ENCODE measurements at places on chromosomes 12 and 14.

GRCh38 chr12:52872644-52873389 is 24.0 kb upstream of the KRT78 start:
- DNase-seq, result no peak

- DNase-seq, result no peak
Observed at GRCh38 chr12:126949558-126949957, 1317.4 kb upstream of the TMEM132C start.

DNA sequence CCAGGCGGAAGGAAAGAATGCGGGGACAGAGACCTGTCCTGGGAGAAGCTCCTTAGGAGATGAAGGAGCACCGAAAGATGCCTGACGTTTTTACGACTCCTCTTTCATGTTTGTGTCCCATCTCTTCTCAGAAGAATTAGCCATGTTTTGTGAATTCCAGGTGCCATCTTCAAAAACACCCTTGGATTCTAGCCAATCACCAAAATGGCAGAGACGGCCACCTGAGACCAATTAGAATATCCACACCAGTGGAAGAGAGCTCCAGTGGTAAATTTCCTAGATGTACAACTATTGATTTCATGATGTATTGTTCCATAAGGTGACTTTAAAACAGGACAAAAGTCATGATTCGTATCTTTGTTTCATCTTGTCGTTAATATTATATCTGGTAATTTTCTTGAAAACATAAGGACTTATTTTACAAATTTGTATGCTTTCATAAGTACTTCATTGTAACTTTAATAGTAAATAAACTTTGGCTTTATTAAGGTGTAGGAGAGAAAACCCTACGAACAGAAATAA is 62.3 kb upstream of the NUDT4 start:
- no peak for DNase-seq

DNA sequence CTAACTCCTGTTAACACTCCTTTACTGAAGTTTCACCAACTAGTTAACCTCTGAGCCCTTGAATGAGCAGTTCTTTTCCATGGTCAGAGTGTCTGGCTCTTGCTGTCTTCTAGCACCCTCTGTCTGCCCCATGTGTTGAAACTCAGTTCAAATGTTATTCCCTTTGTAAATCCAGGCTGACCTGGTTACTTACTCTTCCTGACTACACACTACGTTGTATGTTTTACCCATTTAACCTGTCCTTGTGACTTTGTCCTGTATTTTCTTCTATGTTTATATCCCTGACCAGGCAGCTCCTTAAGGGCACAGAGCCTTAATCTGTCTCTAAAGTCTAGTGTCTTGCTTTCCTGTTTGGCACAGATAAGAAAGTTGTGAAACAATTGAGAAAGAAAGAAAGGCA is 389.0 kb upstream of the RPL10L start:
- DNase-seq, result no peak

- DNase-seq, result no peak
Observed at GRCh38 chr14:72787841-72788240, 106.1 kb downstream of the DPF3 start.

- DNase-seq, result no peak
Observed at GRCh38 chr14:99119554-99120525, 152.2 kb downstream of the BCL11B start.

- DNase-seq, result no peak
Observed at GRCh38 chr12:123149501-123150274, 1.2 kb downstream of the PITPNM2 start.

DNA sequence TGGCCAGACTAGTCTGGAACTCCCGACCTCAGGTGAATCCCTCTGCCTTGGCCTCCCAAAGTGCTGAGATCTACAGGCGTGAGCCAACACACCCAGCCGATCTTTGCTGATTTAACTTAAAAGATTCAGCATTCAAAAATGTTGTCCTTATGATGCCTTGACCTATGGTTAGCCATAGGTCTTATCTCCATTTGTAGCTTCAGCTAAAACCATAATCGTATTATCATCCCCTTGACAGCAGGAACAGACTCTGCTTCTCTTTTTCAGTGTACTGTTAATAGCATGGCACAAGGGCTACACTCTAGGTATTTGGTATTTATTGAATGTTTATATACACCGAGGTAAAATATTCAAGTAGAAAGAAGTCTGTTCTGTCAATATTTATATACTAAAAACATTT is 15.3 kb downstream of the CCDC62 start:
- no peak for DNase-seq
